ENCODE measurements at places on chromosomes 7 and 10.

GRCh38 chr10:80407812-80408241, 524 bp upstream of the PRXL2A start:
- no peak for DNase-seq

DNA sequence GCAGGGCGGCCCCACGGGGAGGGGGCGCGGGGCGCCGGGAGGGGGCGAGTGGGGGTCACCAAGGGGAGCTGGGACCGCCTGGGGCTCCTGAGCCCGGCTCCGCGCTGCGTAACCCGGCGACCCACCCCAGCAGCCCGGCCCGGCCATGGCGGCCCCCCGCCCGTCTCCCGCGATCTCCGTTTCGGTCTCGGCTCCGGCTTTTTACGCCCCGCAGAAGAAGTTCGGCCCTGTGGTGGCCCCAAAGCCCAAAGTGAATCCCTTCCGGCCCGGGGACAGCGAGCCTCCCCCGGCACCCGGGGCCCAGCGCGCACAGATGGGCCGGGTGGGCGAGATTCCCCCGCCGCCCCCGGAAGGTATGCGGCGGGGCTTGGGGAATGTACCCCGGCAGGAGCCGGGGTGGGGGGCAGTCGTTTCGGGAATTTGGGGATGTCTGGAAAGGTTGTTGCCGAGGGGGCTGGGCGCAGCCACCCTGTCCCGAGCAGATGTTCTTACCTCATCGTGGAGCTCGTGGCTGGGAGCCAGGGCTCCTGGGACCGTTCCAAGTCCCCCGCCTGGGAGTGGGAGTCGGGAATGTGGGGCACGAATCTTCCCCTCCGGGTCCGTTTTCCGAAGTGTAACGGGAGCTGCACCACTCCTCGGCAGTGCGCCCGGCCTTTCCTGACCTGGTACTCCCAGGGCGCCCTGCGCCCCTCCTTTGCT, 431 bp downstream of the ZYX start:
- no peak for DNase-seq

DNA sequence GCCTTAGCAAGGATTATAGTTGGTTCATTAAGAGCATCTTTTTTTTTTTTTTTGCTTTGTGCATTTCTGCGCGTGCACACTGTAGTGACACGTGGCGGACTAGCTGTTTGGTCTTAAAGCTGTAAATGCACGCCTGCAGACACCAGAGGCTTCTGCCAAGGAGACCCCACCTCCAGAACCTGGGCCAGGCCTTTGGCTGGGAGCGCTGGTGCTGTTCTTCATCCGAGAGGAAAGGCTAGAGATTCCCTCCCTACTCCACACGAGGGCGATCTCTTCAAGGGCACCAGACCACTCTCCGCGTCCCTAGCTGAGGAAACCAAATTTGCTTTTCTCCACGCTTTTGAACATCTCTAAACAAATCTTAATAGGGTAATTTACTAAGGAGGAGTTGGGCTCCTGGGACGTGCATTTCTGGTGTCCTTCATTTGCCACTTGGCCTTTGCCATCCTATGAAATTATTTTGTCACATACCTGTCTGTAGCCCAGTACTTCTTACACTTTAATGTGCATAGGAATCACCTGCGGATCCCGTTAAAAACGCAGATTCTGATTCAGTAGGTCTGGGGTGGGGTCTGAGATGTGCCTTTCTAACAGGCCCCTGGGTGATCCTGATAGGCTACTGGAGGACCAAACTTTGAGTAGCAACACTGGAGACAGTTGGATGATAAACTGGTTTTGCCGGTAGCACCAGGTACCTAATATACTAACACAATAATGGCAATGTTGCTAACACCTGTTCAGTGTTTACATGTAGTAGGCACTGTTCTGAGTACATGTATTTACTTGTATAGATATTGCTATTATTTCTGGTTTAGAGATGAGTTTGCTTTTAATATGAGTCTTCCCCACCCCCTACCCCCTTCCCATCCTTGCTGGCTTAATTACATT, 1.3 kb upstream of the SLC26A5 start:
- peak; percentile 76 for DNase-seq

GRCh38 chr7:80924090-80924489, 5.2 kb upstream of the SEMA3C start:
- DNase-seq: no peak
